Heart left ventricle (tissue), 16 donors: ENCODE measurements at places on chromosomes 16 and 17.

DNA sequence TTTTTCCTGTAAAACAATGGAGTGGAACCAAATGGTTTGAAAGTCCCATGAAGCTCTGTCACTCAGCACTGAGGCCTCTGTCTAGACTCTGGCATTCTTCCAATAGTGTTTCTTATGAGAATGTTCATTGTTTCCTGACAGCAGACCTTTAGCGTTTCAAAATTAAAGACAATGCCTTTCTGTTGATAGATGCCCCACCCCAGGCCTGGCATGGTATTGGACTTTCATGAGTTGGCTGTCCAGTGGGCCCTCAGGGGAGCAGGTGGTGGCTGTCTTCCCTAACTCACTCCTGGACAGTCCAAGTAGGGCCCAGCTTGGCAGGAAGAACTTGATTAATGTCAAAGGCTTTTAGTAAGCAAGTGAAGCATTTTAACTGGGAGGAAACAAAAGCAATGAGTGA is 186.5 kb upstream of the CCL2 start:
- no peaks in the 10 kb centered on the region for H3K27me3 ChIP-seq
- H3K4me1 ChIP-seq: no peaks in the 10 kb centered on the region

DNA sequence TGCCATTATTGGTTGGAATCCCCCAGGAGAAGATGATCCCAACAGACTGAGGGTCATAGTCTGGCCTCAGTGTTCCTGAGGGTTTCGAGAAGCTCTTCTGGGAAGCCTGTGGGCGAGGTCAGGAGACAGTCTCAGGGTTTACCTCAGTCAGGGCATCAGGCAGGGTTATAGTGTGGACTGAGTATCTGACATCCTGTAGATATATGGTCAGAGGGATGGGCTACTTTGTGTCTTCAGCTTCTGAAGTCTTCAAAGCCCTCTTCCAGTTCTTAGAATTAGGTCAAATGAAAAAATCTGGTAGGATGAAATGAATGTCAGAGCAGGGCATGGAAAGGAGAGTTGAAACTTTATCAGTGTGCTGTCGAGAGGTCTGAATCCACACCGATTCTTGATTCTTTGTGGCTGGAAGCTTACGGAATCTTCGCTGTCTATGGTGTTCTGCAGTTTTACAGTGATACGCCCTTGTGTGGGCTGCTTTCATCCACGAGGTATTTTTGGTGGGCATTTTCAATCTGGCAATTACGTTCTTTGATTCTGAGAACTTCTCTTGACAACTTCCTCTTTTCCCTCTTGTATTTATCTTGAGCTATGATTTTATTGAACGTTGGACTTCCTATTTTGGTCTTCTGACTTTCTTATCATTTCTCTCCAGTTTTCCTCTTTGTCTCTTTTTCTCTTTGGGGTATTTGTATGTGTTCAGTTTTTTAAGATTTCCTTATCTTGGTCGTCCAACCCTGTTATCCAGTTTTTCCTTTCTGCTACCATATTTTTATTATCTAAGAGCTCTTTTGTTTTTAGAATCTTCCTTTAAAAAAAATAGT is 30.4 kb downstream of the BPTF start:
- no peak overlapping the region for H3K4me3 ChIP-seq
- H3K27ac ChIP-seq: no peak overlapping the region
- no peak for DNase-seq
- peaks cover 72% of the 10 kb centered on the region for H3K4me1 ChIP-seq
- no peaks in the 10 kb centered on the region for H3K27me3 ChIP-seq

- no peaks in the 10 kb centered on the region for H3K27me3 ChIP-seq
- H3K36me3 ChIP-seq: no peaks in the 10 kb centered on the region
- no peak overlapping the region for H3K27ac ChIP-seq
- H3K4me3 ChIP-seq: no peak overlapping the region
- no peak for DNase-seq
These were observed 6.5 kb upstream of the SDK2 start for GRCh38 chr17:73650617-73651200.

DNA sequence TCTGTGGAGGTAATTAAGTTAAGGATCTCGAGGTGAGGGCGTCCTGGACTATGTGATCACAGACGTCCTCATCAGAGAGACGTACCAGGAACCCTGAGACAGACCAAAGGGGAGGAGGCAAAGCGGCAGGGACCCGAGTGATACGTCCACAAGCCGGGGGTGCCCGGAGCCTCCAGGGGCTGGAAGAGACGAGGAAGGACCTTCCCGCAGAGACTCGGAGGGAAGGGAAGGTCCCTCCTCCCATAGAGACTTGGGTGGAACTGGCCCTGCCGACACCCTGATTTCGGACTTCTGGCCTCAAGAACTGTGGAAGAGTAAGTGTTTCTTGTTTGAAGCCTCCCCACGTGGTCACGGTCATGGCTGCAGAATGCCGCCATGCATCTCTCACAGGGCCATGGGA is 30.8 kb downstream of the LMF1 start:
- no peak overlapping the region for H3K27ac ChIP-seq
- no peak for DNase-seq
- no peak overlapping the region for H3K4me3 ChIP-seq
- H3K27me3 ChIP-seq: no peaks in the 10 kb centered on the region
- H3K4me1 ChIP-seq: no peaks in the 10 kb centered on the region

DNA sequence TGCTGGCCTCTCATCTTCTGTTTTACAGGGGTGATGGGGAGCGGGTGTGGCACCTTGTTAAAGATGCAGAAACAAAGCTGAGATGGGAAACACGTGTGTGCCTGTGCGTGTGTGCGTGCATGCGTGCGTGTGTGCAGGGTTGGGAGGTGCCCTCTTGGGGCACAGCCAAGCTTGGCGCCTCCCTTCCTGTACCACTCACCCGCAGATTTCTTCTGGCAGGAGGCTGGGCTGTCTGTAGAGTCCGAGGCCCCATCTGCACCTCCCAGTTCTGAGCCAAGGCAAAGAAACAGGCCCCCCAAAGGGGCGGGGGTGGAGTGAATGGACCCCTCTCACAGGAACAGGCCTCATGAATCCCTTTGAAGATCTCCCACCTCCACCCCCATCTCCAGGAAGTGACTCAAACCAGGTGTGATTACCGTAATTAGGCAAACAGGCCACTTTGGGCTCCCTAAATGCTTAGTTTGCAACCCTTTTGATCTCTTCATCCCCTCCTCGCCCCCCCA is 20.9 kb downstream of the TNS4 start:
- no peak overlapping the region for H3K27ac ChIP-seq
- no peaks in the 10 kb centered on the region for H3K27me3 ChIP-seq
- no peak overlapping the region for H3K4me3 ChIP-seq
- DNase-seq: no peak
- no peaks in the 10 kb centered on the region for H3K36me3 ChIP-seq

DNA sequence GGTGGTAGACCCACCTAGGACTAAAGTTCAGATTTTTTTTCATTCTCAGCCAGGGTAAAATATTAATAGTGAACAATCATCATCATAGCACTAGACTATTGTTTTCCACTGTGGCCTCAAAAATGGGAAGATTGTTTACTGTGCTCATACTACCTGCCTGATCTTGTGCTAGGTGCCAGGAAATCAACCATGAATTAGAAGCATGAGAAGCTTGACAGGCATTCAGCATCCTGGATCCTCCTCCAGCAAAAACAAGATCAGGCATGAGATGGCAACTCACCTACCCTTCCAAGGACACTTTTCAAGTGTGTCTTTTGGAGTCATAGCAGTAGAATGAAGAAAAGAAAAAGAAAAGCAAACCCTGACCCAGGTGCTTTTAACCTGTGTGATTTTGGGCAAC is 174.2 kb downstream of the CYLD start:
- peaks cover 12% of the 10 kb centered on the region for H3K27me3 ChIP-seq
- H3K4me3 ChIP-seq: no peak overlapping the region
- no peaks in the 10 kb centered on the region for H3K36me3 ChIP-seq
- no peaks in the 10 kb centered on the region for H3K4me1 ChIP-seq
- DNase-seq: no peak

- no peaks in the 10 kb centered on the region for H3K36me3 ChIP-seq
- H3K4me1 ChIP-seq: no peaks in the 10 kb centered on the region
- H3K27me3 ChIP-seq: no peaks in the 10 kb centered on the region
- H3K27ac ChIP-seq: no peak overlapping the region
These were observed 7.0 kb upstream of the ODF4 start for GRCh38 chr17:8332688-8333087.

DNA sequence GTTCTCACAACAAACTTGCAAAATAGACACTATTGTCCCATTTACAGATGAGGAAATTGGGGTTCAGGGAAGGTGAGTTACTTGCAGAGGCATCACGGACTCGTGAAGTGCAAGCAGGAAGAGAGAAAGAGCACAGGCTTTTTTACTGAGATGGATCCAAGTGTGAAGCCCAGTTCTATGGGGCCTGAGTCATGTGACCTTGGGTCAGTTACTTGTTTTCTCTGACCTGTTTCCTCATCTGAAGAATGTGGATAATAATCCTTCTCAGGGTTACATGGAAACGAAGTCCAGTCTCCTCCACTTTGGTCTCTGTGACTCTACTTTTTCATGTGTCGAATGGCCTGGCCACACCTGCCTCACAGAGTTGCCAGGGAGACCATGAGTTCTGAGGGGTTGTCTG is 134.4 kb downstream of the SPACA3 start:
- no peak overlapping the region for H3K27ac ChIP-seq
- H3K36me3 ChIP-seq: no peaks in the 10 kb centered on the region
- peaks cover 26% of the 10 kb centered on the region for H3K27me3 ChIP-seq
- no peak overlapping the region for H3K4me3 ChIP-seq

DNA sequence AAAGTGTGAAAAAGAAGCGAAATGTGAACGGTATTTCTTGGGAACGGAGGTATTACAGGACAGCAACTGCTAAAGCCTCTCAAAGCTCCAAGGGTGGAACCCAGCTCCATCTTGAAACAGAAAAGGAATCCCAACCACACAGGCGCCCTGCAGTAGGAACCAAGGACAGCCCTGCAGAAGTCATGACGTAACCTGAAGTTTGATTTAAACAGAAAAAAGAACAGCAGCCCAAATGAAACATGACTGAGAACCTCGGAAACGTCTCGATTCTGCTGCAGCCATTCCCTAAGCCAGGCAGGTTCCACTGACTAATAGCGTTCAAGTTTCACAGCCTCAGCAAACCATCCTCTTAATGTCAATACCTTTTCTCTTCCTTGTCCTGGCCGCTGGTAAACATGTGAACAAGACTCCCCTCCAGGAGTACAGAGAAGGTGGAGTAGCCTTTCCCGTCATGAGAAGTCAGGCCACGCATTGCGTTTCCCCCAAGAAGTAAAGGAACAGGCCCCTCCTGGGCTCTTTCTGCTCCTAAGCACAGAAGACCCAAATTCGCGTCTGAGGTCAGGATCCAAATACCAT is 20.1 kb downstream of the SIAH1 start:
- peaks cover 17% of the 10 kb centered on the region for H3K36me3 ChIP-seq
- peak overlapping the region; percentile 53 for H3K27ac ChIP-seq
- H3K4me1 ChIP-seq: peaks cover 61% of the 10 kb centered on the region
- H3K27me3 ChIP-seq: no peaks in the 10 kb centered on the region
- no peak for DNase-seq
- peak overlapping the region; percentile 70 for H3K4me3 ChIP-seq

DNA sequence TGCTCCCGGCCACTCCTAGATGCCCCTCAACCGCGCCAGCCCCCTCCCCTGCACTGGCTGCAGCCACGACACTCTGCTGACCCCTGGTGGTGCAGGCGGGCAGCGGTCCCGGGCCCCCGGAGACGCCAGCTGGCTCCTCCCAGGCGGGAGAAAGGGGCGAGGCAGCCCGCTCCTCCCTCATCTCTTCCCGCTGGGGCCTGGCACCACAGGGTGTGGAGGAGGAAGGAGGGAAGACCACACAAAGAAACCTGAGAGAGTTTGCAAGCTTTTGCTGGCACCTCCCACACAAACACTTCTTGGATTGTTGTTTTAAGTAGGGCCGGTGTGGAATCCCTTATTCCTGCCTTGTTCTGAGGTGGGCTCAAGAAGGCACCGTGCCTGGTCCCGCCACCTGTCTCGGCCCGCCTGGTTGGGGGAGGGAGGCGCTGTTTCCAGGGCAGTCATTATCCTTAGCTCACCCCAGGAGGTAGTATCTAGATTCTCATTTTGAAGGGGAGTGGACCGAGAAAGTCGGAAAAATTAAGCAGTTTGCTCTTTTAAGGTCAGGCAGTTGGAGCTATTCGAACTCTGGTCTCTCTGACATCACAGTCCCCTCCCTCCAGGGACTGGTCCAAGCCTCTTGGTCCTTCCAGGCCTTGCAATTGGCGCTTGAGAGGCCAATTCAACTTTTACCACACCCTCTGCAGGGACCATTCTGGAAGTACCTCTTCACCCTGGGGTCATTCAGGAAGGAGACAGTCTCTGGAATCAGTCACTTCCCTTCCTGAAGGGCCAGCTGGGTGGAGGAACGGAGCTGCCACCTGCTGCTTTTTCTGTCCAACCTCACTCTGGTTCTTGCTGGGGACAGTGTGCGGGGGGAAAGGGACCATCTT is 959 bp upstream of the ANKRD13B start:
- peak overlapping the region; percentile 52 for H3K4me3 ChIP-seq
- peaks cover 54% of the 10 kb centered on the region for H3K4me1 ChIP-seq
- H3K27ac ChIP-seq: peak overlapping the region; percentile 88
